Stimulated activated CD8-positive, alpha-beta memory T cell treated with anti-CD3 and anti-CD28 coated beads, Interleukin-4, amount 100 ng/mL, for 24 hours (primary cell): ENCODE measurements at places on chromosomes 7 and 10.

DNA sequence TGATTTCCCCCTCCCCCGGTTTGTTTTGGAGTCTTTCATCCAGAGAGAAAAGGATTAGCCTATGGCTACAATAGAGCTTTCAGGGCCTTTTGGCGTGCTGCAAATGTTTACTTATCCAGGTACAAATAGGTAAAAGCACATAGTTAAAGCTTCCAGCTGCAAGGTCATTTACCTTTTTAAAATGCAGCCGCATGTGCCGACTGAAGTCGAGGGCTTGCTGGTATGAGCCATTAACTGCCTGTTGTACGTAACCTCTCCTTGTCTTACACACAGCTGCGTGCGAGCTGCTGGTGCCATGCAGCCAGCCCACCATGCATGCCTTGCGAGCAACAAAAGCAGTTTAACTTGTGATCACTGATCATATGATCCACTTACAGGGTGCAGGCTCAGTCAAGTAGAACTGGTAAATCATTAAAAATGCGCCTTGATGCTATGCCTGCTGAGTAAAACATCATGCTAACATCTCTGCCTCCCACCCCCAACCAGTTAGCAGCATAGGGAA is 866.4 kb downstream of the LRMDA start:
- DNase-seq = no peak

DNA sequence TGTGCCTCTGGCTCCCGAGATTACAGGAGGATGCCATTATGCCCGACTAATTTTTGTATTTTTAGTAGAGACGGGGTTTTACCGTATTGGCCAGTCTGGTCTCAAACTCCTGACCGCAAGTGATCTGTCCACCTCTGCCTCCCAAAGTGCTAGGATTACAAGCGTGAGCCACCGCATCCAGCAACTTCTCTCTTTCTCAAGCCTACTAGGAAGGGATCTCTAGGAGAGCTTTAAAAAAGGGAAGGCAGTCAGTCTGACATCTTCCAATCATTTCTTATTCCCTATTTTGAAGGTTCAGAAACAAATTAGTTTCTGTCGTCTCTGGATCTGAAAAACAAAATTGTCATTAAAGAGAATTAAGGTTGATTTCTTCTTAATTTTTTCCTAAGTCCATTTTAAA is 2.5 kb upstream of the TMEM26 start:
- DNase-seq = no peak

GRCh38 chr10:129530581-129530980 is 63.5 kb downstream of the MGMT start:
- no peak for DNase-seq

- DNase-seq = no peak
Observed at GRCh38 chr7:112337892-112338291, 112.4 kb upstream of the IFRD1 start.

GRCh38 chr7:18803923-18804322 is 308.4 kb downstream of the HDAC9 start:
- no peak for DNase-seq

DNA sequence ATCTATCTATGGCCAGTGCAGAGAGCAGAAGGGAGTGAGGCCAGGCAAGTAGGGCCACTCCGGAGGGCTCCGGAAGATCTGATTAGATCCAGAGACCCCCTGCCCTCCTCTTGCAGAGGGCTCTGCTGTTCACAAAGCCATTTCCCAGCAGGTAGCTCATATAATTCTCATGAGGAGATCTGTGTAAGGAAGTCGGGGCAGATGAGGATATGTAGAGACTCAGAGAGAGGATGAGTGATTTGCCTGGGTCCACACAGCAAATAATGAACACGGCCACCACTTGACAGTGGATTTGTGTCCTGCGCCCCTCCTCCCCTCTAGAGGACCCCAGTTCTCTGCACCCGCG is 2.6 kb downstream of the MUC12 start:
- no peak for DNase-seq
